ENCODE measurements at places on chromosomes 5 and 9. TPM values are rescaled to one million over a fixed set of nuclear protein-coding genes. Genes with fewer than 3 reads are reported as not detected.

The SPINK1 gene
- total RNA-seq, result 2.0 TPM

The PTAR1 gene
- 112 TPM for total RNA-seq

The MARCHF3 gene
- total RNA-seq, result 17.7 TPM

- DNase-seq, result peak; percentile 70
These were observed 8.7 kb upstream of the GFRA3 start for GRCh38 chr5:138282920-138283742.

- no peak for DNase-seq
These were observed 2.3 kb downstream of the WHRN start for GRCh38 chr9:114503009-114503408.

- no peak for DNase-seq
These were observed 177.1 kb downstream of the NFIB start for GRCh38 chr9:14136646-14137370.

- no peak for DNase-seq
These were observed 13.5 kb upstream of the DRD1 start for GRCh38 chr5:175457466-175457865.

DNA sequence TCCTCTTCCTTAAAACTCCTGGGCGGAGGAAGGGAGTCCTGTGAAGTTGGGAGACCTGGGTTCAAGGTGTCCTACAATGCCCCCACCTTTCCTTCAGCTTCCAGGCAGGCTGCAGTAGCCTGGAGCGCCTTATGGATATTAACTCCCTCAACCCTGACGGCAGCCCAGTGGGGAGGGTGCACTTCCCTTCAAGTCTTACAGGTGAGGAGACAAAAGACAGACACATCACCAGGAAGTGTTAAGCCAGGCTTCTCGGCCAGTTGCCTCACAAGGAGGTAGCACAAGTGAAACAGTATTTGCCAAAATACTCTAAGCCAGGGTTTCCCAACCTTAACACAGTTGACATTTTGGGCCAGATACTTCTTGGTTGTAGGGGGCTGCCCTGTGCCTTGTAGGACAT, 4.2 kb downstream of the TRIM7 start:
- DNase-seq, result peak; percentile 59

Data from H9 (cell line).